NCI-H1105 treated with DMSO at 0.1 percent for 48 hours (cell line): ENCODE measurements at places on chromosomes 13 and 19.

GRCh38 chr13:53126841-53127245, 98.2 kb downstream of the OLFM4 start:
- no peak for DNase-seq

GRCh38 chr13:24659239-24659638, 21.0 kb upstream of the ATP12A start:
- DNase-seq, result no peak

GRCh38 chr13:79496188-79496587, 15.2 kb downstream of the NDFIP2 start:
- DNase-seq, result no peak

DNA sequence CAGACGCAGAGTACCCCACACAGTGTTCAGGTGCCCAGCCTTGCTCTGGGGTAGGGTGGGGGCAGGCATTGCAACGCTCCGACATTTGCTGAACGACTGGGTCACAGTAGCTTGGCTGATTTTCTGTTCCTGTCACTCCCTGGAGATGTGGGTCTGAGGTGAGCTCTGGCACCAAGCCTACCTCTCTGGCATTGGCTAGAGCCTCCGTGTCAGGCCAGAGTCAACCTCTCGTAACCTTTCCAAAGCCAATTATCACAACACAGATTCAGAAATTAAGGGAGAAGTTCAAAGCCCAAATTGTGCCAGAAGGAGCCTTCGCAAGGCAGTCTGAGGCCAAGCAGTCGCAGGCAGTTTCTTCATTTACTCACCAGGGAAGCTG, 117.2 kb downstream of the IRS2 start:
- no peak for DNase-seq

- no peak for DNase-seq
Measured at GRCh38 chr19:54352041-54352440, 12.7 kb downstream of the LAIR1 start.

DNA sequence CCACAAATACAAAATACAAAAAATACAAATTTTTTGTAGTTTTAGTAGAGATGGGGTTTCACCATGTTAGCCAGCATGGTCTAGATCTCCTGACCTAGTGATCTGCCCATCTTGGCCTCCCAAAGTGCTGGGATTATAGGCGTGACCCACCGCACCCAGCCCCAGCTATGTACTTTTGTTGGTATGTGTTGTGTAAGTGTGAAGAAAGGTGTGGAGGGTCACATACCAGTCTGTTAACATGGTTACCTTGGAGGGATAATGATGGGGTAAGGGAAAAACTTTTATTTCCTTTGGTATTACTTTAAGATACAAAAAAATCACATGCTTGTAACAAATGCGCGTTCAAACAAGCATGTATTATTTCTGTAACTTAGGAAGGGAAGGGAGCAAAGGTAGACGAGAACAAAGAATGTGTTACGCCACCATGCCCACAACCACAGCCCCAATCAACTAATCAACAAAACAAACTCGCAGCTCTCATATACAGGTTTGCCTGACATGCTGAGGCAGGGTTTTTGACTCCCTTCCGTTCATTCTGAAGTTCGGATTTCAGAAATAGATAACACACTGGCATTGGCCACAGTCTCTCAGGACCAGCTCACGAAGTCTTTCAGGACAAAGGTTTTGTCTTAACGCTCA, 13.5 kb upstream of the VWA8 start:
- no peak for DNase-seq

DNA sequence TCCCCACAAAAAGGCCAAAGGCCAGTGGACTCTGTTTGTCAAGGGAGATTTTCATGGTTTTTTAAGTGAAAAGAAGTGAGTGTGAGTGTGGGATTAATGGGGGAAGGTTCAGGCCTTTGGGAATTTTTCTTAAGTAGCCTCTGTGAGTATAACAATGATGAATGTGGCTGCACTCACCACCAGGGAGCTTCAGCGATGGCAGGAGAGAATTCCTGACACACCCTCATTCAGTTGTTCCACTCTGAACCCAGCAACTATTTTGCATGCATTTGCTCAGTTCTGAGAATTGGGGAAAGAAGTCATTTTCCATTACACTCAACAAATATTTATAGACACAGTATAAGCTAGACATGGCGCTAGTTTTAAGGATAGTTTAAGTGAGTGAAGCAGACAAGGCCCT, 117.9 kb downstream of the CCNA1 start:
- no peak for DNase-seq

DNA sequence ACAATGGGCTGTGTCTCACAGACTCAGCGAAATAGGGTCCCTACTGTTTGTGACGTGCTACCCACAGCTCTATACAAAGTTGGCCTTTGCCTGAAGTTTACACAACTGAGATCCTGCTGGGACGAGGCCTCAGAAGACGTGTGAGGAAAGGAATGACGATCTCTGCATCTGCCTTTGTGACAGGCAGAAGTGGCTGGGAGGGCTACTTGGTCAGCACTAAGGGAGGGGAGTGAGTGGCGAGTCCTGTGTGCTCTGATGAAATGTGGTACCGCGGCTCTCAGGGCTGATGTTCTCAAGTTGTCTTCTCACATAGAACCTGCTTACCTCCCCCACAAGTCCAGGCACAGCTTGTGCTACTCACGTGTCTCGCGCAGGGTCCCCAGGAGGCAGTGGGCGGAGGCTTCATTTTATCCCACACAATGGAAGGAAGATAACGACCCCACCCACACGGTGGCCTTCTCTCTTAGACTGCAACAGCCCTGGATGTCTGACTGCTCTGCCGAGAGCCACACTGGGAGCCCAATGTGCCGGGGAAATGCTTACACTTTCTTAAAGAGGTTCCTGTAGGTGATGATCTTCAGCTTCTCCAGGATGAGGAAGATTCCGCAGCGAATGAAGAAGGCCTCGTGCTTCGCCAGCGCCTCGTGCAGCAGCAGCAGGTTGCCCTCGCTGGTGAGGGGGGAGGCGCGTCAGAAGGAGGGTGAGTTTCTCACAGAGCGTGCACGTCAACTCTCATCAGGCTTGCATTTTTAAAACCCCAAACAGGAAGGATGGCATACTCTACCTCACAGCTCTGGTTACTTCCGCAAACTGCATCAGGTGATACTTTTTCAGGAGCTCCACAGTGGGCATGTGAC, 21.2 kb downstream of the PROZ start:
- DNase-seq, result no peak

- peak; percentile 21 for DNase-seq
Measured at GRCh38 chr19:5369962-5370367, 29.4 kb upstream of the PTPRS start.

DNA sequence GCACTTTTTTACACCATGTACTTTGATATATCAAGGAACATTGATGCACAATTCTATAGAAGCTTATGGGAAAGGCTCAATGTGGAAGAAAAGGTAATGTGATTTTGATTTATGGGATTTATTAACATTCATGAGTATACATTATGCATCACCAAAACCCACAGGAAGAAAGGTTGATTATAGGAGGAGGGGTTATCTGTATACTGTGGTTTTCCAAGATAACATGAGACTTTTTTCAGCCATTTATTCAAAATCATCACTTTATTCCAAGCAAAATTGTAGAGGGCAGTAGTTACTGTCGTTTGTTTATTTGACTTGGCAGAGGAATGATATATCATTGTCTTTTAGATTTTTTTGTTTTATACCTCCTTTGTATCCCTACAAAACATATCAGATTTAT, 54.9 kb downstream of the WDFY2 start:
- no peak for DNase-seq

DNA sequence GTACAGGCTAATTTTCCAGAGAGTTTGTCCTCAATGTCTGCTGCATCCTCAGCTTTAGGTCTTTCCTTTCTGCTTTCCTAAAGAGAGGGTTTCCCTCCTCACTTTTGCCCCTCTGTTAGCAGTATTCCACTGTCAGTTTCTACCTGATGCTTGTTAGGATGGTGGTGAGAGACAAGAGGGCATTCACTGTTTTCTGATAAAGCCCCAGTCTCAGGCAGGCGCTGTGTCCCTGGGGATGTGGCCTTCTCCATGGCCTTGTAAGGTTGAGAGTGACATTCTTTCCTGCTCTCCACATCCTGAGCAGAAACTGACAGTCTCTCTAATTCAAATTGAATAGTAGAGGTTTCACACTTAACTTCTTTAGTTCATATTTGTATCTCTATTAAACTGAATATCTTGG, 14.9 kb downstream of the C13orf42 start:
- no peak for DNase-seq

DNA sequence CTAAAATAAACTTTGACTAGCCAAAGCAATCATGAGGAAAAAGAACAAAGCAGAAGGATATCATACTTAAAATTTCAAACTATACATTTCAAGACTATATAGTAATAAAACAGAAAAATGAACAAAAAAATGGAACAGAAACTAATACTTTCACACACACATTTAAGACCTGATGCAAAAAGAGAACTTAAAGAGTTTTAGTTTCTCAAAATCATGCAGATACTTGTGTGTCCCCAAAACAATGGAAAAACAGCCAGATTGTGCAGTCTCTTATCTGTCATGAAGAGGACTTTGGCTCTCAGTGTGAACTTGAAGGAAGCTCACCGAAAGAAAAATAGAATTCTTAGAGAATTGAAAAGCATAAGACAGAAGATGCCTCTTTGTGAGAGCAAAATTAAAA, 16.1 kb downstream of the ZNF506 start:
- DNase-seq, result no peak
